ENCODE measurements at places on chromosomes 4 and X.

- peak; percentile 4 for DNase-seq
Observed at GRCh38 chrX:131746491-131746968, 202.7 kb downstream of the OR13H1 start.

DNA sequence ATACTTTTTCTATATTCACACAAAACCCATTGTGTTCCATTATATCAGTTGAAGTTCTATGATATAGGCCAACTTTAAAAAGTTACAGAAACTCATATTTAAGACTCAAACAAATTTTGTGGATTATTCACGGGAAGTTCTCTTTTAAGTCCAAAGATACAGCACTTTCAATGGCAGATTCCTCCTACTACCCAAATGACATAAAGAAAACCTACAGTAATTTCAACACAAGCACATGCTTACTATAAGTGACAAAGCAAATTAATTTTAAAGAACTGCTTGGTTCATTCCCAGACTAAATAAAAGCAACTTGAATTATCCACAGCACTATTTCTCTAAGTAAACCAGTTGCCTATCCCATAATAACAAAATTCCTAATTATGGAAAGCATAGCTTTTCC, 4.1 kb downstream of the PPA2 start:
- DNase-seq: no peak

DNA sequence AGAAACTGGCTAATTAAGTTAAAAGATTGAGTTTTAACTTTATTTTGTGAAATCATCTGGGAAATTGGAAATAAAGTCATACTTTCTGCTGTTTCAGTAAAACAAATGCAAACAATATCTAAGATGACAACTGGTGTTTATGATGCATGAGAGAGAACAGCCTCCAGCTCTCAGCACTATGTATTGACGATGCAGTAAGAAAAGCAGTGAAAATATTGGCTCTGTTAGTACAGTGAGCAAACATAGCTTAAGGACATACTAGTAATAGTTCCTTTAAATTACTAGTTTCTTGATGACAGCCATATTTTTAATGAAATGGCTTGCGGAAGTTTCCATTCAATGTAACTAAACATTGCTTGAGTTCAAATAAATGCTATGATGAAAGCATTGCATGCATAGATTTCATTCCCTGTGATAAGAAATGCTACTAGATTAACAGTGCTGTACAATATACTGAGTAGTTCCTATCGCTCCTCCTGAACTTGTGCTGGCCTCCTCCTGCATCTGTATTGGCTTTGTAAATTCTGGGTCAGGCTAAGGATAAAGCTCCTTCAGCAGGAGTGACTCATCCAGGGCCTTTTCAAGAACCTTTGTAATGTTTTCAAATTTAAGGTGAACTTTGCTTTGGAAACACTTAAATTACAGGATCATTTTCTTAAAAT, 11.6 kb downstream of the ARHGAP24 start:
- DNase-seq: no peak

DNA sequence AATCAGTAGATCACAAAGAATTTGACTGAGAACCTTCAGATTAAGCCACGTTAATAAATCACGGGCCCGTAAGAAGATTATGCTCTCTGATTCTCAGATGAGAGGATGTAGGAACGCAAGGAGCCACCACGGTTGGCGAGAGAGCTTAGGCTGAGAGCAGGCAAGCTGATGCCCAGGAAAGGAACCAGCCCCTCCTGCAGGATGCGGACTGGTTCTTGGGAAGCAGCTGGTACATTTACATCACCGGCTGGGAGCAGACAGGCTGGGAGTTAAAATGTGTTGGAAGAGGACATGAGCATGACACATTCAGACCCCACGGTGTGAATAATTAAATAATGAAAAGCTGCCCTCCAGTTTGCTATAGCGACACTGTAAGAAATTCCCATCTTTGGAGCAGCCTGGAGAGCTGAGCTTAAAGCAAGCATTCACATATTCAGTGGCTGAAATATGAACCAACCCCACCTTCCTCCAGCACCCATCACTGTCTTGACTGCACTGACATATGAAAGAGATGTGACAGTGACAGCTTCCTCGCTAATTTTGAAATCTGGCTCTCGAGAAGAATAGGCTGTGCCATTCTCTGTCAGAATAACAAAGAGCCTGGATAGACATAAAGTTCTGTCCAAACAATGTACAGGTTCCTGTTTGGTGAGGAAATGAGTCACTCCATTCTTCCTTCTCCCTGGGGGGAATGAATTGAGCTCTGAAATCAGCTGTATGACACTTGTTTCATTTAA, 33.1 kb downstream of the LNX1 start:
- DNase-seq: peak; percentile 83

GRCh38 chrX:131840799-131841495, 182.2 kb upstream of the STK26 start:
- DNase-seq: no peak

DNA sequence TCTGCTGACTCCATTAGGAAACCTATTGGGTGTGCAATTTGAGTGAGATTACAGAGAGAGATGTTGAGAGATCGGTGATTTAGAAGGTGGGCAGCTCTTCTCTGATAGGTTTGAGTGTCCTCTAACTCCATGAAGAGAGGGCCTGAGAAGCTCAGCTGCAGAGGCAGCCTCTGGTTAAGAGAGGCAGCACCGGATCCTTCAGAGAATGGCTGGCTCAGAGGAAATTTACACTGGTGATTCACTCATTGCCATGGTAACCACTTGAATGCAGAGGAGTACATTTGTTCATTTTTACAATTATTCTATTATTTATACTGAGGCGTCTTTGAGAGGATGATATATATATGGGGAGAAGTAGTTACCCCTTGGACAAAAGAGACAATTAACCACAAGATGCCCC, 171.7 kb downstream of the PDGFRA start:
- DNase-seq: peak; percentile 88

GRCh38 chr4:1171311-1172227, 814 bp downstream of the SPON2 start:
- DNase-seq: no peak

- no peak for DNase-seq
Observed at GRCh38 chrX:28472926-28473325, 114.3 kb upstream of the IL1RAPL1 start.

GRCh38 chrX:71052721-71053120, 15.4 kb downstream of the SNX12 start:
- DNase-seq: no peak

- peak; percentile 58 for DNase-seq
Observed at GRCh38 chr4:1809754-1810502, 16.8 kb downstream of the FGFR3 start.

DNA sequence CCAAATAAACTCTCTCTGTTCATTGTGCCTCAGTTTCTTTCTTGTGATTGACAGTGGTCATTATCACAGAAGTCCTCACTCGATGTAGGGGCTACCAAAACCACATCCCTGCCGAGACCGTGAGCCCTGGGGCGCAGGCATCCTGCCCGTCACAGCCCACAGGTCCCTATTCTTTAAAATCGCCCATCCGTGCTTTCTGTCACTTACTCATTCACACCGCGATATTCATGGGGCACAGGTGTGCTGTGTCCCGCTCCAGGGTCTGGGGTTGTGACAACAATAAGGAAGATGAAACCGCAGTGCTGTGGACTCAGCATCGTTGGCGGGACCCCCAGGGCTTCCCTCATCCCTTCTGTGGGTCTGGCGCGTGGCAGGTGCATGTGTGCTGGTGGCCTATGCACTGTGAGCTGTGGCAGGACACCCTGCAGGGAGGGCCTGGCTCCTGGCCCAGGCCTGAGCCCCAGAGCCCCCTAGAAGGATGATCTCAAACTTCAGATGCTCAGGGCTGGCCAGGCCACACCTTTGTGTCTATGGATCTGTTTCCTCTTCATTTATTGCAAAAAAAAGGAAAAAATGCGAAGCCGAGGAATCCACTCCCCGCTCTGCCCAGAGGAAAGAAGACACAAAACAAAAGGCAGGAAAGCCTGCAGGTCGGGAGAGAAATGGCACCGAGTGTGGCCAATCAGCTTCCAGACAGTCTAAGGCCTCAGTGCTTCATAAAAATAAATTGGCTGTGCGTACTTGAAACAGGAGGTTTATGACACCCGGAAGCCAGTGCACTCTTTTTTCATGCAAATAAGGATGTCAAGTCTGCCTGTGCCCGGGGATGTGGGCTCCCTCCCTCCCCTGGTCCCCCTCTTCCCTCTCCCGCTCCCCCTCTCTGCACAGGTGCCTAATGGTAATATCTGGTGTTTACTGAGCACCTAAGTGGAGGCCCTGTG, 109.5 kb upstream of the ADRA2C start:
- no peak for DNase-seq

DNA sequence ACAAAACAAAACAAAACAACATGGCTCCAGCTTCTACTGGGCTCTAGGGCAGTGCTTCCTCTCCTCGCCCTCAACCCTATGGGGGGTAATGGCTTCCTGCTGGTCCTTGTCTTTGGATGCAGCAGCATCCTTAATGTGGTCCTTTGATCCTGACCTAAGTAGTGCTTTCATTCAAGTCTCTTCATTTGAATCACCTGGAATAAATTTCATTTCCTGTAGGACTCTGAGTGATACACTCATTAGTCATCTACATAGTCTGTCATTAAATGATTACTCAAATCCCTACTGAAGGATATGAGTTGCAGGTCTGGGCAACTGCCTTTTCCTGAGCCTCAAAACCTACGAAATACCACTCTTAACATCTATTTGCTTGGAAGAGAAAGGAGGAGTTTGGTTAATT, 54.5 kb downstream of the RHOH start:
- DNase-seq: peak; percentile 7

DNA sequence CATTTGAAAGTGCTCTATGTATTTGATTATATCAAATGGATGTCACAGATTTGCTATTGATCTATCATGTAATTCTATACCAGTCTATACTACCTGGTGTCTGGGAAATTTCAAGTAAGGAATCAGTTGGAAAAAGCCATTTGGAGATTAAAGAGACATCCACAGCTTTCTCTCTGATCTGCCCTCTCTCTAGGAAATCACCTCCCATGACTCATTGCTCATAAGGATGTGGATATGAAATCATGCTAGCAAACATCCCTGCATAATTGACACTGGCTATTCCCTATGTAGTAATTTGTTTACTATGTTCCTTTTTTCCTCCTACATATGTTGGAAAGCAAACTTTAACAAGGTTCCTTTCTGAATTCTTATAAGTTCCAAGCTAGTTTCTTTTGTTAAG, 94.3 kb downstream of the TEX13A start:
- DNase-seq: no peak

DNA sequence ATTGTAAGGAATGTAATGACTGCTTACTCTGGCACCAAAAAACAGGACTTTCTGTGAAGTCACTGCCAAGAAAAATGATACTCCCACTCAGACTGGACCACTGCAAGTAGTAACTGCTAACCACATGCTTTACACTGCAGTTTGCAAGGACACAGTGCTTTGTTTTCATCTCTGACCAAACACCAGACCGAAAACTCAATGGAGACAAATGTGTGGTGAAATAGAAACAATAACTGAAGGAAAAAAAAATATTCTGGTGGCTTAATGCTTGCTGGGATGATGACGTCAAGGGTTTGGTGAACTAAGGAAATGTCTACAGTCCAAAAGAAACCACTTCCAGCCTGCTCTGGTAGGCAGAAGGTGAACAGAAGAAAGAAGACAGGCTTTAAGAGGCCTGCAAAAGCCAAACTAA, 13.2 kb downstream of the GPC4 start:
- peak; percentile 62 for DNase-seq

DNA sequence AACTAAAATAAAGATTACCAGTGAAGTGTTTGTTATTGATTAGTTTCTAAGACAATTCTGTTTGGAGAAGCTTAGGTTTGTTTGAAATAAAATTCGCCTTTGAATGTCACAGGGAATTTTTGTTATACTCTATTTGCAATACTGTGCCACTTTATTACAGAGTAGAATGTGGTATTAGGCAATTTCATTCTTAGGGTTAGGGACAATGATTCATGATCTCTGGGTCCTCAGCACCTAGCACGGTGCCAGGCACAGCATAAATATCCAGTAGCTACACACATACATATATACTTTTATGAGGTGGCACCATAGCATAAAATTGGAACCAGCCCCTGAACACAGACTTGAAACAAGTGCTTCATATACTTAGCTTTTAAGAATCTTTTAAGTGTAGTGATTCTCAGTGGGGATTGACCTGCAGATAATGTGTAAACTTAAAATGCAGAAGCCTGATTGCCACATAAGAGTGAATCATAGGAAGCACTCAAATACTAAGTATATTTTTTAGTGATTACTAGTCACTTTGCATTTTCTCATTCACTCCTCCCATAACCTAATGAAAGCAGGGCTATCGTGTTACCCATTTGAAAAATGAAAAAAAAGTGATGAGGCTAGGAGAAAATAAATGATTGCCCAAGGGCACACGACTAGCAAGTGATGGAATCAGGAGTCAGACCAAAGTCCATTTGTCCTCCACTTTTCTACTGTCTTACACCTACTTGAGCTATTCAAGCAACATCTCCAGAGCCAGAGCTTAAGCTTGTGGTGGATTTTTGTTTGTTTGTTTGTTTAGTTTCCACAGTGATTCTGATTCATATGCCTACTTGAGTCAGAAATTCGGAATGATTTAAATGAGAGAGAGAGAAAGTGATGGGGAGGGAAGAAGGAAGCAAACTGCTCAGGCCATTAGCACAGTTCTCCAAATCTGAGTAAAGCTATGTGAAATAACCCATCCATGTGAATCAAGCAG, 366.0 kb upstream of the FGF13 start:
- DNase-seq: peak; percentile 24

DNA sequence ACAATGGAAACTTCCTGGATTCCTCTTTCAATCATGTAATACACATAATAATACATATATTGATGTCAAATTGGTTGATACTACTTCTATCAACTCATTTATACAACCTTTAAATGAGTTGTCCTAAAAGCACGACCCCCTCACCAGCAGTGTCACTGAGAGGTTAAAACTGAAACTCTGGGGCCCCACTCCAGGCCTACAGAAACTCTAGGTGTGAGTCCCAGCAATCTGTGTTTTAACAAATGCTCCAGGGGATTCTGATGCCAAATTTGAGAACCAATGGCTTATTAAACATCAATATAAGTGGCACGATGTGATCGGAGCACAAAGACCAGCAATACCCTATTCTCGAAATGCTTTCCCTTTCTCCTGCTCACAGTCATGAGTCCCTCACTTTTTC, 47.9 kb downstream of the ATP8A1 start:
- no peak for DNase-seq

DNA sequence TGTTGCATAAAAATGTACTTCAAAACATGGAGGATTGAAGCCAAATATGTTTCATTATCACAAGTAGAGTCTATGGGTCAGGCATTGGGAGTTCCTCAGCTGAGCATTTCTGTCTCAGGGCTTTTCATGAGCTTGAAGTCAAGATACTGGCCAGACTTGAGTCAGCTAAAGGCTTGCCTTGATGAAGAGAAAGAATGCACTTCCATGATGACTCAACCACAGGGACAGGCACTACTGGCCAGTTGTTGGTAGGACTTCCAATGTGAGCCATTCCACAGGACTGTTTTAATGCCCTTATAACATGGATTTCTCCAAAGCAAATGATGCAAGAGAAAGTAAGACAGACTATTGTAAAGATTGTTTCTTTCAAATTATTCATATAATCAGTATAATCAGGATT, 895.6 kb downstream of the RAB28 start:
- DNase-seq: peak; percentile 5

GRCh38 chrX:98924511-98924910, 1485.6 kb downstream of the PCDH19 start:
- DNase-seq: no peak

GRCh38 chrX:23276475-23276874, 58.2 kb upstream of the PTCHD1 start:
- DNase-seq: no peak

GRCh38 chr4:6608758-6609414, 31.6 kb upstream of the MRFAP1 start:
- DNase-seq: peak; percentile 7

Data from fibroblast of skin of back (primary cell).